Natural killer cell treated with Interleukin-12 subunit alpha and Interleukin-12 subunit beta and Interleukin-15 and Interleukin-18, amount 100 ng/mL, for 72 hours (primary cell): ENCODE measurements at places on chromosomes 5 and 9.

- DNase-seq, result no peak
Measured at GRCh38 chr9:73039271-73040263, 86.7 kb upstream of the ALDH1A1 start.

DNA sequence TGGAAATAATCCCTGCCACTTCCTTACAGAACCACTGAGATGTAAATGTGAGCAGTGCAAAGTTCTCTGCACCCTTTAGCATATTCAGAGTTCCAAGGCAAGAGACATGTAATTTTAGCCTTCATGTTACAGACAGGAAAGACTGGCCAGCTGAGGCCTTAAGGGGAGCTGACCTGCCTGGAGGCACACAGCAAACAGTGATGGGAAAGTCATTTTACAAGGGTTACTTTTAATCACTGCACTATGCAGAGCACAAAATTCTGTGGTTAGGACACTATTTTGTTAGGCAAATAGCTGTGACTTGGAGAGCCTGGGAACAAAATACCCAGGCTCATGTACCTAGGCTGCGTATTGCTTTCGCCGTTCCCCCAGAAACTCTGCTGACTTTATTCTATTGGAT, 30.2 kb upstream of the TNIP1 start:
- no peak for DNase-seq

- no peak for DNase-seq
Measured at GRCh38 chr5:102624405-102624804, 125.6 kb upstream of the SLCO6A1 start.

- DNase-seq, result no peak
Measured at GRCh38 chr5:7073666-7074065, 322.3 kb upstream of the ADCY2 start.

- no peak for DNase-seq
Measured at GRCh38 chr9:116152941-116153764, 438 bp upstream of the PAPPA start.

DNA sequence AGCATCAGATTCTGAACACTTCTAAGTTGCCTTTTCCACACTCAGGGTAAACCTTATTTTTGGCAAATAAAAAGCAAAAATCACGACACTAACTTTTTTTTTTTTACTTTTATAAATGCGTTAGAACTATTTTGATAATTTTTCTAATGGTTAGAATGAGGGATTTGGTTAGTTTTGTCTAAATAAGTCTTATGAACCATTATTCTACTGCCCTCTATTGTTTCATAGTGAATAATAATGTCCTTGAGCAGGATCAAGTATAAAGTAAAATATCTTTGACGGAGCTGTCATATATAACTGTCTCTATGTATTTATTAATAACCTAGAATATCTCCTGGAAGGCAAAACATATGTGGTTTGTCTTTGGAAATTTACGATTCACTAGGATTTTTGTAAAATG, 631.8 kb downstream of the GABRG2 start:
- no peak for DNase-seq

- no peak for DNase-seq
Measured at GRCh38 chr5:110969502-110969901, 102.0 kb upstream of the TSLP start.

DNA sequence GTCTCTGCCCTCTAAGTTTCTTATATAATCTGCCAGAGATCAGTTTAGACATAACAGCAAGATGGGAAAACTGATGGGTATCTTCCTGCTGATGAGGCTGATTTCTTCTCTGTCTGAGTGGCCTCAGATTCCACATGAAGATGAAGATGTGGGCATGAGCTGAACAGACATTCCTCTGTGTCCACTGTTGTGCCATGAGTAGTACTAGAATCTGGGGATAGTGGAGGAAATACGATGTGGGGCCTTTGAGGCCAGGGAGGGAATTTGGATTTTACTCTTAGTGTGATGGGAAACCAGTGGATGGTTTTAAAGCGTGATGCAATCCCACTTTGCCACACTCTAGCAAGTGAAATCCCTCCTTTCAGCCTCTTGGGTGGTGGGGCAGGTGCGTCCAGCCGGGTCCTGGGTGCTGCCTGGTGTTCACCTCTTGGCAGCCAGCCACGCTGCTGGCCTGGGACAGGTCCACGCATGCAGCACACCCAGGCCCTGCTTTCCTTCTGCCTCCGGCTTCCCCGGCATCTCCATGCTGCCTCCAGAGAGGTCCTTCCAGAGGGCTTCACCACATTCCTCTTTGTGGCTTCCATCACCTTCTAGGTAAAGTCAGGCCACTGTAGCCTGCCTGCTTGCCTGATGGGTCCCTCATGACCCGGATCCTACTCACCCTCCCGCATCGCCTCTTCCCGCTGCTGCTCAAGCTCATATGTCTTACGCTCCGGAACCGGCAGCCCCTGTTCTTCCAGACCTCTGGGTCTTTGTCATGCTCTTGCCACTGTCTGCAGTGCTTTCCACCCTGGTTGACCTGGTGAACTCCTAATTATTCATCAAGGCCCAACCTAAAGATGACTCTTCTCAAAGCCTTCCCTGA, 28.1 kb upstream of the SH3PXD2B start:
- DNase-seq, result no peak

DNA sequence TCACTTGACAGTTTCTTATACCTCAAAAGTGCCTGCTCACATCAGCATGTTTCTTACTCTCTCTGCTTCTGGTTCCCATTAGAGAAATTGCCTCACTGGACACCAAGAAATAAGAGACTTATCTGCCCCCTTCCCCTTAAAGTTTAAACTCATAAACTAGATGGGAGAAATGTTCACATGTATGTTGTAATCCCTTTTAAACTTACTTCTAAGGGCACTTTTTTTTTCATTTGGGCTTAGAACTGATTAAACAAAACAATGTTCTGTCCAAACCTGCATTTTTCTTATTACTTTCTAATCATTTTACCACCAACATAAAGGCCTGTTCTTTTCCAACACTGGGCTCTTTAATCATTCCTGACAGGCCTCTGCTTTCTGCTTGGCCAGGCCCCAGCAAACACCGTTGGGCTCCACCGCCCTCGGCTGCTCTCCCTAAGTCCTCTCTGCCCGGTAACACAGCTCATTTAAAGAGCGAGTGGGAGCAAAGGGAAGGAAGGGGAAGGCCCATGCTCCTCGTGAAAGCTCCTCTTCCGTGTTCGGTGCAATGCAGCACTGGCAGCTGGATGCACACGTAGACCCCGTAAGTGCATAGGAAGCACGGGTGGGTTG, 53.4 kb downstream of the ROR2 start:
- DNase-seq, result no peak

GRCh38 chr5:175715627-175716522, 58.0 kb downstream of the HRH2 start:
- DNase-seq, result no peak

- DNase-seq, result no peak
Measured at GRCh38 chr9:29245351-29245750, 1672.1 kb upstream of the C9orf72 start.

DNA sequence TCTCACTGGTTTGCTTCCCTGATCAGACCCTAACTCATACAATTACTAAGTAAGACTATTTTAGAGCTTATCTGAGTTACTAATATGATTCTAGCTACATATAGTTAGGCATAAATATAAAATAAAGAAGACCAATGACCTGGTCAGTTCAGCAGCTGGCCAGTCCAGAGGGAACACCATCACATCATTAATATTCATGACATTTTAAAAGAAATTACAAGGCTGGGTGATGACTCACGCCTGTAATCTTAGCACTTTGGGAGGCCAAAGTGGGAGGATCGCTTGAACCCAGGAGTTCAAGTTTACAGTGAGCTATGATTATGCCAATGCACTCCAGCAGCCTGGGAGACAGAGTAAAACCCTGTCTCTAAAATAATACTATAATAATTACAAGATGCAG, 37.0 kb upstream of the CDC42SE2 start:
- DNase-seq, result no peak

- DNase-seq, result no peak
Measured at GRCh38 chr5:160938532-160938931, 86.5 kb upstream of the ATP10B start.

DNA sequence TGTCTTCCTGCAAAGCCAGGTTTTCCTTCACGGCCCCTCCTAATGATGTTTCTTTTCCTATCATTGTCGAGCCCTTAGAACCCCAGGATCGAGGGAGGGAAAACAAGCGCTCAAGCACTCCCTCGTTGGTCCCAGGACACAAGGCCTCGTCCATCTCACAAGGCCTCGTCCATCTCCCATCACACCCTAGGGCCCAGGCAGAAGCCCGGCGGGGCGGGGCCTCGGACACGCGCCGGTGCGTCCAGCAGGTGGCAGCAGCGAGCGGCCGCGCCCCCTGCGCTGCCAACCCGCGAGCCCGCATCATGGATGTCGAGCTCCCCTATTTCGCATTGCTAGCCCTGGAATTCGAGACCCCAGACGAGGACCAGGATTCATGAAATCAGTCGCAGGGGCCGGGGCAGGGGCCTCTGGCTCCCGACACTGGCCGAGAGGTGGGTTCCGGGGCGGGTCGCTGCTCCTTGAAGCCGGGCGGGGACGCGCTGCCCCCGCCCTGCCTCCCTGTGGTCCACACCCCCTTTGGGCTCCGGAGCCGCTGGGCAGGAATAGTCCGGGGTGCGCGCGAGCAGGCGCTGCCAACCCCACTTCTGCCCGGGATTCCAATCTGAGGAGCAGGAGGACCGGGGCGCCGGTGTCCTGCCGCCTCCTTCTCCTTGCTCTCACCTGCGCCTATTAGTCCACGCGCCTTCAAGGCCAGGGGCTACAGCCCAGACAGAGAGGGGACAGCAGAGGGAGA, at the start of gene ABLIM3:
ABLIM3 (plus strand) TSS at position 270 of the 733 bp plus-strand sequence. CDS start 603 bp downstream, outside the sequence.
- DNase-seq, result peak; percentile 70

DNA sequence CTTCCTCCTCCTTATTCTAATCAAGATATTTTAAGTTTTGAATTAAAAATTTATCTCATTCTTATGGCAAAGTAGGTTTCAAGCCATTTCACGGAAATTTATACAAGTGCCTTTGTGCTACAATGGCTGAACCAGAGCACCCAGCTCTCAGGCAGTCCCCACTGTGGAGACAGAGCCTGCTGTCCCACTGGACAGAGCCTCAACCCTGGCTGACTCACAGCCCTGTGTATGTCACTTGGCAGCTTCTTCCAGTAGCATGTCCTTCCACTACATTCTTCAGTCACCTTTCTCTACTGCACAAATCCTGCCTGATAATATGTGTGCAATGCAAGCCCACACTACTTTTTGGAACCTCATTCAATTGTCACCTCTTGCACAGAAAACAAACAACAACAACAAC, 253.1 kb downstream of the PDE4D start:
- DNase-seq, result no peak

GRCh38 chr9:95516734-95517558, at the start of gene PTCH1:
Gene PTCH1 (minus strand): TSS chr9:95516971.
- no peak for DNase-seq

GRCh38 chr5:135576075-135576599, 2.7 kb downstream of the CXCL14 start:
- DNase-seq, result no peak

- DNase-seq, result no peak
Measured at GRCh38 chr5:142235050-142235797, 89.6 kb downstream of the SPRY4 start.

- no peak for DNase-seq
Measured at GRCh38 chr5:22577711-22578110, 275.4 kb downstream of the CDH12 start.

- DNase-seq, result no peak
Measured at GRCh38 chr9:82532504-82533180, 530.3 kb downstream of the RASEF start.

DNA sequence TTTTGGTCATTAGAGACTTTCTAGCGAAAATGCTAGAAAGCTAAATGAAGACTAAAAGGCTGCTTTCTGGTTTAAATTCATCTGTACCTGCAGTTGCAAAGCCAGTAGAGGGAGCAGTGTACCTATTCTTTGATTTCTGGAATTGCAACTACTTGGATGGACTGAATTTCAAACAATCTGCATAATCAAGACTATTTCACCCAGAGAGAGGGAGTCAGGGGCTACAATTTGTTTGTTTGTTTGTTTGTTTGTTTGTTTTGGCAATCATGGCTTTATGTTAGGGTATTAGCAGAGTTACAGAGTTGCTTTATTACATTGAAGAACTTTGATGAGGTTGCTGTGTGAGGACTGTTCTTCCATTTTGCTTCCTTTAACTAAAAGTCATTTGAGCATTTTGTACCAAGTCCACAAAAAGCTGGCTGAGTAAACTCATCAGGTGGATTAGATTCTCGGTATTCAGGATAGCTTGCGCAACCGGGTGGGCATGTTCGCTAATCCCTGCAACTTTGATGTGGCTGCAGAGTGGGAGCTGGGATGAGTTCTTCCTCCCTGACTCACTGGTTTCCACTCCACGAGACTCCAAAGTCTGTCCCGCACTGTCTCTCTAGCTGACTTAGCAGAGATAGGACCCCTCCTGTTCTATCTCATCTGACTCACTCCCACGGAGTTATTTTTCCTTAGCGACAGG, 80.0 kb upstream of the TUT7 start:
- DNase-seq, result no peak

DNA sequence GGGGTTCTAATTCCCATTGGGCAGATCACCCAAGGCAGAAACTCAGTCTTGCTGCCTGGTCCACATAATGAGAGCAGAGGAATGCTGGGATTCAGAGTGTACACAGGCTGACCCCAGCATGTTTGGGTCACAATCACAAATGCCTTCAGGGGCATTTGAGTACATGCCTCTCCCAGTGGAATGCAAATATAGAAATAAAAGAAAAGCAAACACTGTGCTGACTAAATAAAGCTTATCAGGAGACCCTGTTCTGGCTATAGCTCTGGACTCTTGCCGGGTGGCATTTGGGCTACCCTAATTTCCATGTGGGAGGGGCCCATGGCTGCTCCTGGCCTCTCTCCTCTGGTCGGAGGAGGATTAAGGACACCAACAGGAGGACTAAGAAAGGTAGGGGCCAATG, 121.4 kb downstream of the DOCK8 start:
- no peak for DNase-seq

GRCh38 chr5:91499943-91500531, 116.9 kb upstream of the ARRDC3 start:
- DNase-seq, result no peak

GRCh38 chr9:22158927-22159346, 149.8 kb upstream of the CDKN2B start:
- no peak for DNase-seq

DNA sequence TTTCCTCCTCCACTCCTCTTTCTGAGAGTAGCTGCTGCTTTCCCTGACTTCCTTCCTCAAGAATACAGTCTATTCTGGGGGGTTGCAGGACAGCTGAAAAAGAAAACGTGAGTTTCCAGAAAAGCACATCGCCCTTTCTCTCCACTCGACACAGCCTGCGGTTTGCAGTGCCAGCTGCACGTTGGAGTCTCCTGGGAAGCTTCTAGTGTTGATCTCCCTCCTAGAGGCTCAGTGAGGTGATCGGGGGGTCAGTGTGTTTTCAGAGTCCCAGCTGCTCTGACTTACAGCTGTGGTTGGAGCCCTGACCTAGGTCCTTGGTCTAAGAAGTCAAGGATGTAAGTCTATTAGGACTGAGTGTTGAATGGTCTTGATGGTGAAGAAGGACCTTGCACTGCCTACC, 25.0 kb upstream of the SUSD3 start:
- DNase-seq, result no peak

DNA sequence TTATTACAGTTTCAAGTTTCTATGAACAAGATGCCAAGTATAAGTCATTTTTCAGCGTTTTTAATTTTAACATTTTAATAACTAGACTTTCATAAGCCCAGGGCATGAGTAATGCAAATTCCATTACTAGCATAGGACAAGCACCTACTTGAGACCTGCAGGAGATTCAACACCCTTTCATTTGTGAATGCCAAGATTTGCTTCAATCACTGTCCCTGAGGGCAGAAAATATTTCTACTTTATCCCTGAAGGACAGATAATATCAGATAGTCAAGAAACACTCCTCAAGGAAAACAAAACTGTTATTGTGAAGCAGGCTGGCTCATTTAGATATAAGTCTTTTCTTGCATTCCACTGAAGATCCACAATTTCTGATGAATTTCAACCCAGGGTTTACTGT, 27.7 kb upstream of the ZNF622 start:
- no peak for DNase-seq

- no peak for DNase-seq
Measured at GRCh38 chr5:168382421-168382820, 91.0 kb downstream of the WWC1 start.
